ENCODE measurements at places on chromosomes 3 and 15. TPM values are rescaled to one million over a fixed set of nuclear protein-coding genes. Genes with fewer than 3 reads are reported as not detected.

The SLC28A1 gene
- 0.80 TPM for total RNA-seq

The PTX3 gene
- 1.0 TPM for total RNA-seq

The ANKRD34C gene
- total RNA-seq, result not detected

The TMEM266 gene
- total RNA-seq, result not detected

- no peak for DNase-seq
These were observed 69.8 kb downstream of the SH3GL3 start for GRCh38 chr15:83516935-83517334.

GRCh38 chr3:141407047-141407446, 38.7 kb downstream of the ZBTB38 start:
- peak; percentile 23 for DNase-seq

DNA sequence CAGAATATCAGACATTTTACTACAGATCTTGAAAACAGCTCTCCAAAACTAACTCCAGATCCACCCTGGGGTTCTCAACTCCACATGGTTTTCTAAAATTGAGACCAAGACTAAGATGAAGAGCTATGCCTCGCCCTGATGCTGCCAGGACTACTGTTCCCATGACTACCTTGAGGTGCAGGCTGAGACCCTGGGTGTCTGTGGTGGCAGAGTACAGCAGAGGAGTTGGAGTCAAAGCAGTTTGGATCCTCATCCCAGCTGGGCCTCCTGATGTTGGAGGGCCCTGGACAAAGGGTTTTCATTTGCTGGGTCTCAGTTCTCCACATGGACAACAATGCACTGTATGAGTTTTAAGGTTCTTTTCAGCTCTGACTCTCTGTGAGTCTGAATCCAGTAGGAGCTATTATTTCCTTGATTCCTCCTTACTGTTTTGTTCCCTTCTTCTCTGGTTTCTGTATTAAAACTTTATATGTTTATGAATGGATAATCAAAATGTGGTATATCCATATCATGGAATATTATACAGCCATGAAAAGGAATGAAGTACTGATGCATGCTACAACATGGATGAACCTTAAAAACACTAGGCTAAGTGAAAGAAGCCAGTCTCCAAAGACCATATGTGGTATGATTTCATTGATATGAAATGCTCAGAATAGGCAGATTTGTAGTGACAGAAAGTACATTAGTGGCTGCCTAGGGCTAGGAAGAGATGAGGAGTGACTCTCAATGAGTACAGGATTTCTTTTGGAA, 93.0 kb downstream of the CPN2 start:
- peak; percentile 10 for DNase-seq

- no peak for DNase-seq
These were observed 33.6 kb downstream of the TMEM212 start for GRCh38 chr3:171876680-171877147.

GRCh38 chr15:68557469-68558317, 21.1 kb upstream of the CORO2B start:
- no peak for DNase-seq

DNA sequence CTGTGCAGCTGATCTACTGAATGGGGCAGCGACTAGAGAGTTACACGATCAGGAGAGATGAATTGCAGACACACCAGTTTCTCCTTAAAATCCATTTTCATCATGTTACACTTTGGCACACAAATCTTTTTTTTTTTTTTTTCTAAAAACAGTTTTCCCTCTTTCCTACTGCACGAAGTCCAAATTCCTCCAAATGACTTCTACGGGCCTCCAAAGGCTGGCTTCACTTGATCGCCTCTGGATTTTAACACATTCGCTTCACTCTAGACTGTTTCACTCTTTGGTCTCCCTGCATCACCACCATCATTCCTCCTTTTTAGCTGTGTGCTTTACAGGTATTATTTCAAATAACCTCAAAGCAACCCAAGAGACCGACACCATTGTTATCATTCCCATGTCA, 268.6 kb downstream of the RORA start:
- DNase-seq, result no peak

- DNase-seq, result peak; percentile 57
These were observed 34.4 kb downstream of the PAQR9 start for GRCh38 chr3:142929109-142929508.
